ENCODE measurements at places on chromosomes 1 and 21. TPM values are rescaled to one million over a fixed set of nuclear protein-coding genes. Genes with fewer than 3 reads are reported as not detected.

Gene KCNK1
- 1.3 TPM for polyA plus RNA-seq

- DNase-seq: no peak
Observed at GRCh38 chr1:210263963-210264362, 31.4 kb downstream of the SERTAD4 start.

Gene RORC
- polyA plus RNA-seq: 10.8 TPM

DNA sequence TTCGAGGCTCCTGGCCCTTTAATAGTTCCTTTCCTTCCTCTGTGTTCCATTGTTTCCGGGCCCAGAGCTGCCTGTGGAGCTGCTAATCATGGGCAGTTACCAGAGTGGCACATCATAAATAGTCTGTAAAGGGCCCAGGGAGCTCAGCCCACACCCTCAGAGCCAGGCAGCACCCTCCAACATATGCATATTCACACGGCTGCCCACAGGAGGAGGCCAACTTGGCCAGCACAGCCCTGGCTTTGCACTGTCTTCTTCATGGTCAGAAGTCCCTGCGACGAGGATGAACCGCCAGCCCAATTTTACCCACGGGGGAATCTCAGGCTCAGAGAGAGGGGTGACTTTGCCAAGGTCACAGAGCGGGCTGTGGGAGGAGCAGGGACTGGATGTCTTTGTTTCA, 172.5 kb downstream of the TRABD2B start:
- no peak for DNase-seq

- no peak for DNase-seq
Observed at GRCh38 chr1:229751610-229752009, 125.6 kb downstream of the URB2 start.
